ENCODE measurements at places on chromosomes 7 and 10.

DNA sequence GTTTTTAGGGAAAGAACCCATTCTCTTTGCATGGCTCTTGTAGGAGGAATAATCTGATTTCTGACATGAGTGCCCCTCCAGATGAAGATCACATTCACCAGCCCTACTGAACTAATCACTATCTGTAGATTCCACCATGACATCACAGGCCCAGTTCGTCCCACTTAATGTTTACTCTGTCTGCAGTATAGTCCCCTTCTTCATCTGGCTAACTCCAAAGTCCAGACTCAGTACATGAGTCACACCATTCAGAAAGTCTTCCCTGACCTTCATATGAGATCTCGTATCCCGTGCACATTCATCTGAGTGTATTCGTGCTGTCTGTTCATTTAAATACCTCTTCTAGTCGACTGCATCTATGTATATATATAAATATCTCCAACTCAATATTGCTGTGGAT, 366.5 kb upstream of the AKR1E2 start:
- no peak for DNase-seq

- no peak for DNase-seq
Measured at GRCh38 chr10:122709971-122710370, 10.3 kb upstream of the C10orf120 start.

DNA sequence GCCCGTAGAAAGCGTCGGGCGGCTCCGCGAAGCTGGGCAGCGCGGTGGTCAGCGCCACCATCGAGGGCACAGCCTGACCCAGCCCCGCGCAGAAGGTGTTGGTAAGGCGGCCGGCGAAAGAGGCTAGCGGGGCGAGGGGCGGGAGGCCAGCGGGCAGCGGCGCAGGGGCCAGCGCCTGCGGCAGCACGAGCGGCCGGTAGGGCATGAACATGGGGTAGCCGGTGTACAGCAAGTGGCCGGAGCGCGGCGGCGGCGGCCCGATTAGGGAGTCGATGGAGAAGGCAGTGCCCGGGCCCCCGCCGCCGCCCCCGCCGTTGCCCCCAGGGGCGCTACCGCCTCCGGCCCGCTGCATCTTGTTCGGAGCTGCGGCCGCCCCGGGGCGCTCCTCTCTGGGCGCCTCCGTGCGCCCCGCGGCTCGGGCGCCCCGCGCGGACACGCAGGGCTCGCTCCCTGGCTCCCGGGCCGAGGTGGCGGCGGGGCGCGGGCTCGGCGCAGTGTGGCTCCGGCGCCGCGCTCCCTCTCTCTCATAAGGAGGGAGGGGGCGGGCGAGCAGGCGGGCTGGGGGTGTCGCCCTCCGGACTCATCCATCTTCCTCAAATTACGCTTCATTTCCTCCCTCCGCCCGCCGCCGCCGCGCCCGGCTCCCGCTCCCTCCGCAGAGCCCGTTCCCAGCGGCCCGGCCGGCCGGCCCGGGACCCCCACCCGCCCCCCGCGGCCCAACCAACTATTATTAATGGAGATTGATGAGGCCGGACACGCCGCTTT, at the start of gene GBX1:
Gene GBX1, minus strand, starts transcription at position 498 of the 765 bp plus-strand sequence. Its CDS starts 146 bp downstream, at position 352.
- no peak for DNase-seq

DNA sequence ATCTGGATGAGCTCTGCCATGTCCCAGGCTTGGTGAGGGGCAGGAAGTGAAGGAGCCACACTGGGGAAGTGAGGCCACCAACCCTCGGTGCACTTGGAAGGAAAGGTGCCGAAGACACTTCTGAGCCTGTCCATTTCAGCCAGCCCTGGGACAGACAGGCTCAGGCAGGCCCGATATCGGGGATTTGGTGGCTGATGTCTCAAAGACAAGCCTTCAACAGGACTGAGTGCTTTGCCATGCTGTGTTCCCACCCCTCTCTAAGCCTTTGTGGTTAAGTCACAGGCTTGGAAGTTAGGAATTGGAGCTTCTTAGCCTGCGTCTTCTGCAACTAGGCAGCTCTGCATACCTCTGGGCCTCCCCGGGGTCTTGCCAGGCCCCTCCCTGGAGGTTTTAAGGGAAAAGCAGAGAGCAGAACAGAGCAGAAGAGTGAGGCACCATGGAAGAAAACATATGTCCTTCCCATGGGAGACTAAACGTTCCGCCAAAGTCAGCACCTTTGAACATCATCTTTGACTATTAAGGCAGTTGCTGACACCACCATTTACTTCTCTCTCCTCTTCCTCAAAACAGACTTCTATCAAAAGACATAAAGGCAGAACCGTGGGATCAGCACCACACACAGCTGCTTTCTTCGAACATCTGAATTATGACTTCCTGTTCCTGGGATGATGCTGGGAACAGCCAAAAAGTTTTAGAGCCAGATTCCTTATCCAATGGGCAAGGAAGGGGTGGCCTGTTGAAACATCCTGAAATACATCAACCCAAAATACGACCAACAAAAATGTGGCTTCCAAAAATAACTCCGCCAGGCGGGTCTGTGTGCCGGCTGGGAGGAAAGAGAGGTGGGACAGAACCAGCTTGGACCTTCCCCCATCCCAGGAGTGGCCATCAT, 71.8 kb downstream of the AFAP1L2 start:
- no peak for DNase-seq

GRCh38 chr7:82319674-82320118, 123.9 kb downstream of the CACNA2D1 start:
- peak; percentile 84 for DNase-seq

DNA sequence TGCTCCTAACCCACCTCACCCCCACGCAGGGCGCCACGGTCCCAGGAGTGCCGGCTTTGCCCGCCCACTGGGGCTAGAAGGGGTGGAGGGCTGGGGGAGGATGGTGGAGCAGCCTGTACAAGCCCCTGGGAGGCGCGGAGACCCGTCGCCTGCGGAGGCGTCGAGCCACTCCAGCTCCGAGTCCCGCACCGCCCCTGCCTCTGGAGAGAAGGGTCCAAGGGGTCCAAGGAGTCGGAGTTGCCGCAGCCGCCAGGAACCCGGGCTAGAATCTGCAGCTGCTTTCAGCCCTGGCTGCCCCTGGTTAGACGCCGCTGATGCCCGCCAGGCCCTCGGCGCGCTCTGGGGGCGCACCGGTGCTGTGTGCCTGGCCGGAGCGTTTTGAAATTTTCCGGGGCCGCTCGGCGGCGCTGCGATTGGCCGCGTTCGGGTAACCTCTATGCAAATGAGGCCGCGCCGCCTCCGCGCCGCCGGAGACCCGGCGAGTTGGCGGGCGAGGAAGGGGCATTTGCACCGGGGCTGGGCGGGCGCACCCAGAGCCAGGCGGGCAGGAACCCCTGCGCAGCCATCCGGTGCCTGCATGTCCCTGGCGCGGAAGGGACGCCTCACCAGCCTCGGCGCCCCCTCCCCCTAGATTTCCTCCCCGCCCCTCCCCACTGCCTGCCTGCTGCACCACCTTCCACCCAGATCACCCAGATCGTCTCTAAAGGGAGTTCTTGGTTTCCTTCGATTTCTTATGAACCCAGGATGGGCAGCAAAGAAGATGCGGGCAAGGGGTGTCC, at the start of gene HMX2:
Gene HMX2, plus strand, starts transcription at position 502 of the 779 bp plus-strand sequence. Its CDS starts 243 bp downstream, at position 745.
- no peak for DNase-seq

DNA sequence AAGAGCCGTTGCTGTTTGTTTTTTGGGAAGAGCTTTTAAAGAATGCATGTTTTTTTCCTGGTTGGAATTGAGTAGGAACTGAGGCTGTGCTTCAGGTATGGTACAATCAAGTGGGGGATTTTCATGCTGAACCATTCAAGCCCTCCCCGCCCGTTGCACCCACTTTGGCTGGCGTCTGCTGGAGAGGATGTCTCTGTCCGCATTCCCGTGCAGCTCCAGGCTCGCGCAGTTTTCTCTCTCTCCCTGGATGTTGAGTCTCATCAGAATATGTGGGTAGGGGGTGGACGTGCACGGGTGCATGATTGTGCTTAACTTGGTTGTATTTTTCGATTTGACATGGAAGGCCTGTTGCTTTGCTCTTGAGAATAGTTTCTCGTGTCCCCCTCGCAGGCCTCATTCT, 31.6 kb downstream of the PFKFB3 start:
- DNase-seq: no peak

DNA sequence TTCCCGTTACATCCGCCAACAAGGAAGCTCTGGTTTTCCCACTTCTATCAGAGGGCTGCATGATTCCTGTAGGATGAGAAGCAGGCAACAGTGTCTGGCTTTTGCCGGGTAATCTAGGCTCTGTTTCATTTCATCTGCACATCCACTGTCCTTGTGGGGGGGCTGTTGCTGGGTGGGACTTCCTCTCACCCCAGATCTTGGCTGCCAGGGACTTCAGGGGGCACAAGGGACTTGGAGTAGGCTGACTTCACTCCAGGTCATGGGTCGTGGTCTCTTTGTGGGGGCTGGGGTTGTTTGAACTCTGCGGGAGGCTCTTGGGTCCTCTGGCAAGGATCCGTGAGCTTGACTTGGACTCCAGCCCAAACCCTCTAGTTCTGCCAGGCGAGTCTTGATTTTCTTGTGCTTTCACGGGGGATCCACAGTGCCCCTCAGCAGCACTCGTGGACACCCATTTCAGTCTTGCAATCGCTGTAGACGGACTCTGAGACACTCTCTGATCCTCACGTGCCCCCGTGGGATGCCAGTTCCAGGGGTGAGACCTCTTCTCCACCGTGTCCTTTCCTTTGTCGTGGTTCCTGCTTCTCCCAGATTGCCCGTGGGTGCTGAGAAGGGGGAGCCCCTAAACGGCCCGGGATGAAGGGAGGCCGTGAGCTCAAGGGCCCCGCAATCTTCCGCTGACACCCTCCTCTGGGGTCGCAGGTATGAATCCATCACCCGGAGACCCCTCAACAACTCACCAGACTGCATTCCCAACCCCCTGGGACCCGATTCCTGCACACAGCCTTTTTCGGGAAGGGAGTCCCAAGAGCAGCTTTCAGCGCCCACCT, 21.4 kb upstream of the ZNF273 start:
- DNase-seq: no peak

GRCh38 chr7:39027491-39027890, 49.8 kb downstream of the POU6F2 start:
- no peak for DNase-seq

- DNase-seq: no peak
Measured at GRCh38 chr7:155269766-155270585, 27.7 kb upstream of the INSIG1 start.

- DNase-seq: peak; percentile 35
Measured at GRCh38 chr10:88254091-88254490, 329.0 kb downstream of the RNLS start.

- no peak for DNase-seq
Measured at GRCh38 chr10:29772403-29772802, 137.6 kb upstream of the SVIL start.

DNA sequence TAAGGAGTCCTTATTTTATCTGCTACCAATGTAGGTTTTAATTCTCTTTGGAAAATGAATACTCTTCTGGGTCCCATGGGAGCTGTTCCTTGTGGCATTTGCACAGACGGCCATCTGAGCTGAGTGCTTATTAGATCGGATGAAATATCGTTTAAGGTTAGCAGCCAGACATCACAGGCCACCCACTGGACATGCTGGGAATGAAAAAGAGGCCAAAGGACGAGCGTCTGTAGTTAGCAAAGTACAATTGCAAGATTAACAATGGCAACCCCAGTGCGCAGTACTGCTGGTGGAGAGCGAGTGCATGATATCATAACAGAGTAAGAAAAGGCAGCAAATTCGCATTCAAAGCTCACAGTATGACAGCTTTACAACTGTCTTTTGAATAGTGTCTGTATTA, 28.3 kb upstream of the CREB5 start:
- no peak for DNase-seq

DNA sequence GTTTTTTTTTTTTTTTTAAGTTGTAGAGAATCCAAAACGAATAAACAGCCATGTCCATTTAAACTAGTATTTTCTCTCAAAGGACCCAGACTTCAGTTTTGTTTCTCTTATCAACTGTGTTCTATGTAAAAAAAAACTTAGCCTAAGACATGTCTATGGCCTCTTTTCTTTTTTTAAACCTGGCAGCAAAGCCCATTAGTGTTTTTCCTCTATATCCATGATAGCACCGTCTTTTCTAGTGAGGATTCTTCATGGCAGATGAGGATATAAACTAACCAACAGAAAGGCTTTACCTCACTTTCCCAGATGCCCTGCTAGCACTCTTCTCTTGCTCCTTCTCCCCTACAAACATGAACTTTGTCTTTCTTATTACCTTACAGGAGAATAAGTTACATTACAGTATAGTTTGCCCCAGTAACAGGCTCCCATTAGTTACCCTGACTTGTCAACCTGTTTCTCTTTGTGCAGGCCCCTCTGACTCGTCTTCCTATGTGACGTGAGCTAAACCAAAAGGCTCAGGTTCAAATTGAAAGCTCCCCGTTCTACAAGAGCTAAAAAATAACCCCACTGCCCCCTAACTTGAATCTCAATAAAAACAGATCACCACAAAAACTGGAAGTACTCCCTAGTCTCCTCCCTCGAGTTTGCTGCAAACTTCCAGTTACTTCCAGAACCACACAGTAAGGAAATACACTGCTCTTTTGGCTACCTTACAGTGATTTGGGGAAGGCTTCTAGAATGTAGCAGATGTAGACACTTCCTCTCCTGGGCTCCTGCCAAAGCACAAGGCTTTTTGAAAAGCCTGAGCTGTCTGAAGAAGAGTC, 20.1 kb downstream of the P4HA1 start:
- DNase-seq: no peak

GRCh38 chr7:2526659-2527504, 7.3 kb downstream of the LFNG start:
- no peak for DNase-seq

DNA sequence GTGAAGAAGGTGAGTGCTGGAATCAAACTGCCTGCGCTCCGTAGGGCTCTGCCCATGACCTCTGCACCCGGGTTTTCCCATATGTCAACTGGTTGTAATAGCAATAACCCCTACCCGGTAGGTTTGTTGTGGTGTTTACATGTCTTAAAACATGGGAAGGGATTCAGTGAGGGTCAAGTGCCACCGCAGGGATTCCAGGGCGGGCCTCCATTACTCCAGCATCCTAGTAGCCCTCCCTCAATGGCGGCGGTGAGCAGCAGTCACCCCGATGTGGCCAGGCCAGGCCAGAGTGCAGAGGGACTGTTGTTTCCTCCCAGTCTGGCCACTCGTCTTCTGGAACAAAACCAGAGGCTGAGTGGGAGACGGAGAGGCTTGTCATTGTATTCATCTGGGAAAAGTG, 37.6 kb upstream of the ENO4 start:
- DNase-seq: no peak

- no peak for DNase-seq
Measured at GRCh38 chr10:132961420-132961786, 19.0 kb upstream of the CFAP46 start.

DNA sequence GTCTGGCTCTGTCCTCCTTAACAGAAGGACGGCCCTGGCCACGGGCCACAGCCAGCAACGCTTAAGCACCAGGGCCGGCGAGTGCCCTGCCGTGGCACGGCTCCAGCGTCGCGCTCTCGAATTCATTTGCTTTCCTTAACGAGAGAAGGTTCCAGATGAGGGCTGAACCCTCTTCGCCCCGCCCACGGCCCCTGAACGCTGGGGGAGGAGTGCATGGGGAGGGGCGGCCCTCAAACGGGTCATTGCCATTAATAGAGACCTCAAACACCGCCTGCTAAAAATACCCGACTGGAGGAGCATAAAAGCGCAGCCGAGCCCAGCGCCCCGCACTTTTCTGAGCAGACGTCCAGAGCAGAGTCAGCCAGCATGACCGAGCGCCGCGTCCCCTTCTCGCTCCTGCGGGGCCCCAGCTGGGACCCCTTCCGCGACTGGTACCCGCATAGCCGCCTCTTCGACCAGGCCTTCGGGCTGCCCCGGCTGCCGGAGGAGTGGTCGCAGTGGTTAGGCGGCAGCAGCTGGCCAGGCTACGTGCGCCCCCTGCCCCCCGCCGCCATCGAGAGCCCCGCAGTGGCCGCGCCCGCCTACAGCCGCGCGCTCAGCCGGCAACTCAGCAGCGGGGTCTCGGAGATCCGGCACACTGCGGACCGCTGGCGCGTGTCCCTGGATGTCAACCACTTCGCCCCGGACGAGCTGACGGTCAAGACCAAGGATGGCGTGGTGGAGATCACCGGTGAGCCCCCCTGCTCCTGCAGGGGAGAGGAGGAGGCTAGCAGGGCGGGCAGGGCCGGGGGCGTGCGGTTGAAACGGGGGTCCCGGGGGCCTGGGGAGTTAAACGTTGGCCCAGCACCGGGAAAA, at the start of gene HSPB1:
Gene HSPB1, plus strand, starts transcription at position 327 of the 855 bp plus-strand sequence. Its CDS starts 40 bp downstream, at position 367.
- DNase-seq: peak; percentile 68

Data from AG09319 (cell line).